ENCODE measurements at places on chromosomes 2 and 18.

DNA sequence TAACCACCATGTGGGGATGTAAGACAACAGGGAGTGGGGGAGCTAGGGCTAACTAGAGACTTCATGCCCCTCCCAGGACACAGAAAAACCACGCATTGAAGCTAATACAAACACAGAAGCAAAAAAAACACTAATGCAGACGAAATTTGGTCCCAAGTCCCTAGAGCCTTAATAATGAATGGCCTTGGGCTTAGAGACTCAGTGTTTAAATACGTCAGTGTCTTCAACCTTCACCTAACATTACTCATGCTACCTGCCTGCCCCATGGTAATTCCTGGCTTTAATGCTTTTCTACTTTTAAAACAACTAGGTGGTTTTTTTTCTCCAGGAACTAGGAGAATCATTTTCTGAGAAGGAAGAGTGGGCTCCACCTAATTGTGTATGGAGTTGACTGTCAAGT lies 64.1 kb upstream of the ITSN2 start:
- DNase-seq: no peak

- peak; percentile 43 for DNase-seq
Measured at GRCh38 chr2:151826737-151827157, 1.5 kb downstream of the ARL5A start.

- no peak for DNase-seq
Measured at GRCh38 chr2:130334026-130334425, 8.7 kb upstream of the IMP4 start.

DNA sequence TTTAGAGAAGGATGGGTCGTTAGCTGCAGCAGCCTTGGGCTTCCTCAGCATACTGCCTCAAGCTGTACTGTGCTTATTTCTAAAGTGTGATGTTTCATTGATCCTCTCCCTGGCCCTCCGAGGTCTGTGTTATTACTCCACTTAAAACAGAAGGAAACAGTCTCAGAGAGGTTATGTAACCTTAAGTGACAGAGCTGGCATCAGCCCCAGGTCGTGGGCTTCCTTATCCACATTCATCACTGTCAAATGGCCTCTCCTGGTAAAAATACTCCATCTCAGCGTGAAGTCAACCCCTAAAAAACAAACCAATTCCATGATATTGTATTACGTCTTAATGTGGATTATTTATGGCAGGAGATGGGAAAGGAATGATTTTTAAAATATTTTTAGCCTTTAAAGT lies 153.3 kb upstream of the NOSTRIN start:
- DNase-seq: no peak

DNA sequence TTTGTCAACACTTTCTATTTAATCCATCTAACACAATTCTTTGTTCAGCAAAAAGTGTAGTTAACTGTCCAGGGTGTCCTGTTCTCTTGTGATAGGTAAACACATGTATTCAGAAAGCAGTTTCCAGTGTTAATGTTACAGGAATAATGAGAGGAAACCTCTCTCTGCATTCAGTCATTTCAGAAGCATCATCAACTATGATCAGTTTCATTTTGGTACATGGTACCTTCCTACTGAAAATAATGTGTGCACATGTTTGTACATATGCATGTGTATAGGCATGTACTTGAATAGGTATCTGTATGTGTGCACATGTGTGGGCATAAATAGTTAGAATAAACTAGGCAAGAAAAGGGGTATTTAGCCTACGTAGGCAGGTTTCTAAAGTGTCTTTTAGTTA lies 16.6 kb downstream of the EFEMP1 start:
- DNase-seq: no peak

DNA sequence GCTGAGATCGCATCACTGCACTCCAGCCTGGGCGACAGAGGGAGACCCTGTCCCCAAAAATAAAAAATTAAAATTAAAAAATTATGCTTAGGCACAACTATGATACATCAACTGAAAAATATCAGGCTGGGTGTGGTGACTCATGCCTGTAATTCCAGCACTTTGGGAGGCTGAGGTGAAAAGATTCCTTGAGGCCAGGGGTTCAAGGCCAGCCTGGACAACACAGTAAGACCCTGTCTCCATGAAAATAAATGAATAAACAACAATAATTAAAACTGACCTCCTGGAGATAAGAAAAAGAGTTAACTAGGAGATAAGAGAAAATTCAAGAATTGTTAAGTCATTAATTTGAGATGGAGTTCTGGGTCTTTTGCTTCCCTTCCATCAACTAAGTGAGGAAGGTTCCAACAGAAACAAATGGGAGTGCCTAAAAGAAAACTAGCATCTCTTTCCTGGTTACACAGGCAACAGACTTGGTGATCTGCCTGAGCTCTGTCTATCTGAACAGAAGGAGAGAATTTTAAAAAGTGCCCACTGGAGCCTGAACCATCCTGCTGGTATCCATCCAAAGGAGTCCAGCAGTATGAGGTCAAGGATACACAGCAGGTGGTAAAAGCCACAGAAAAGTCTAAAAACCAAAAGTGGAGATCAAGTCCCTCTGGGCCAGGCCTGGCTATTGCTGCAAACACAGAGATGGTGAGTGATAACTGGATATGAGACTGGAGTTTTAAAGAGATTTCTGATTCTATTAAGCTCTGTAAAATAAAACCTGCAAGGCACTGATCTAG lies 8.8 kb downstream of the PPM1G start:
- DNase-seq: no peak

DNA sequence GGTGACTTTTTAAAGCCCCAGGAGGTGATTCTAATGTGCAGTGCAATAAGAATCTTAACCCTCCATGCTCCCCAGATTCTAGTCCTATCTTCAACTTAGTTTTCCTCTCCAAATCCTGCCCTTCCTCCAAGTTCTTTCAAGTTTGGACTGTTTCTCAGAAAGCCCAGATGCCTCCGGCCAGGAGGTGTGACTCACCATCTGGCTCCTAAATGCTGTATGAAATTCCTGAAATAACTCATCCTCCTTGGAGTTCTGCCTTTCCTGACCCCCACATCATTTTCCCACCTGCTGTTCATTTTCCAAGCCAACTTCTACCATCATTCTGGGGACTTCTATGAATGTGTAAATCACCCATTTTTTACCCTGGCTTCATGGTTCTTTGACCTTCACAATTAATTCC lies 118.2 kb upstream of the NOL4 start:
- DNase-seq: no peak

Data from mesenchymal stem cell (in vitro differentiated cells and primary cell).